ENCODE measurements at places on chromosomes 16 and 17.

DNA sequence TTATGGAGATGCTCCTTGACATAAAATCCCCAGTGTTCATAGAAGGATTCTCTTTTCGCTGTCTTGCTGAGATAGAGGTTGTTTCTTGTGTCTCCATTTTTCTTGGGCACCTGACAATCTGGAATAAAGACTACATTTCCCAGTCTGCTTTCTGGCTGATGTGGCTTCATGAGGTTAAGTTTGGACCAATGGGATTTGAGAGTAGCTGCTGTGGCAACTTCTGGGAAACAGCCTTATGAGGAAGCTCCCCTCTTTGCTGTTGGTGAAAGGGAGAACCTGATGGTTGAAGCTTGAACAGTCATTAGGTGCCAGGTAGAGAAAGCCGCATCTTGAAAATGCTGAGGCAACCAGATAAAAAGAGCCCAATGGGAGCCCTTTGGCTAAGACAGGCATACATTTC, 24.4 kb downstream of the HS3ST4 start:
- no peak for DNase-seq

GRCh38 chr16:76668207-76668725, 391.1 kb downstream of the CNTNAP4 start:
- DNase-seq: no peak

- no peak for DNase-seq
Measured at GRCh38 chr16:1036726-1037393, 35.7 kb upstream of the SSTR5 start.

DNA sequence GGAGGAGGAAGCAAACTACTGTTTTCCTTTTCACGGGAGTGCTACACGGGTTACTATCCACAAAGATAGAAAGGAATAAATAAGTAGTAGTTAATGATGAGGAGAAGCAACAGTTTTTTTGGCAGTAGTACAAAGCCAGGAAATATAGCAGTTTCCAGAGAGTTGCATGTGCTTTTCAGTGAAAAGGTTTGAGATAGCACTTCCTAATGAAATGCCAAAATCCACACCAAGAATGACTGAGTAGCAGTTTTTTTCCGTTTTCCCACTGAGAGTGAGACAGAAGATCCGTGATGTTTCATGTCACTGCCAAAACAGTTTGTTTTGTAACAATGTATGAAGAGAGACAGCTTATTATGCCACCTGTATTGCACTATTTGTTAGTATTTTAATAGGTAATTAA, 129.1 kb downstream of the STX8 start:
- no peak for DNase-seq

GRCh38 chr16:18933501-18933900, 7.3 kb upstream of the SMG1 start:
- no peak for DNase-seq
